CD4-positive, alpha-beta T cell (primary cell): ENCODE measurements at places on chromosomes 5 and 9. TPM values are rescaled to one million over a fixed set of nuclear protein-coding genes. Genes with fewer than 3 reads are reported as not detected.
A peak's percentile ranks its signal among the peaks of the same experiment; 100 is the strongest.

CDO1 gene
- total RNA-seq = 0.19 TPM

GRCh38 chr5:104914536-104915070 lies 1352.0 kb upstream of the NUDT12 start:
- DNase-seq = no peak

ENHO gene
- total RNA-seq = 0.45 TPM

GRCh38 chr5:78268356-78268755 lies 26.1 kb downstream of the AP3B1 start:
- no peak for DNase-seq

DNA sequence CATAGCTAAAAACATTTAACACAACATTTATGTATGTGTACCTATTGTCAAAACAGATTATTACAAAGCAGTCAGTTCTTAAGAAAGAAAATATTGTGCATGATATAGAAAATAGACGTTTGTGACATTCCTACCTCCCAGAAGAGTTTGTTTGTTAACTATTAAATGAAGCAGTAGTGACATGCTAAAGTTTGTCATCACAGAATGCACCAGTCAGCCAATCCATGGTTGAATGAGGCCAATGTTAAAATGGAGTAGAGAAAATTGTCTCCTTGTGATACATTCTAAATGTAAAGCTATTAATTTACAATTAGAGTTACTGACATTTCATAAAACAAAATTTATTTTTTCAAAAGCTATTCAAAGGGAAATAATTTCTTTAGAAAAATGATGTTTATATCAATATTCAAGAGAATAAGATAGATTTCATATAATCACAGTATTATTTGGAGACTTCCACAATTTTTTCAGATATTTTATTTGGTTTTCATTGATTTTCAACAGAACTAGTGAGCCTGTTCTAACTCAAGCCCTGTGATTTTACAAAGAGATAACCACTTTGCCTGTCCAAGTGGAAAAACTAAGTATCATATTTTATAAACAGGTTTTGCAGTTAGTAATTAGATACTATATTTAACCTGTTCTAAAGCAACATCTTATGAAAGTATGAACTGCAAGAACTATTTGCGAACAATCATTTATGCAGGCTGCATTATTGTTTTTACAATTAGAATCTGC lies 176.8 kb downstream of the ISL1 start:
- no peak for DNase-seq

DNA sequence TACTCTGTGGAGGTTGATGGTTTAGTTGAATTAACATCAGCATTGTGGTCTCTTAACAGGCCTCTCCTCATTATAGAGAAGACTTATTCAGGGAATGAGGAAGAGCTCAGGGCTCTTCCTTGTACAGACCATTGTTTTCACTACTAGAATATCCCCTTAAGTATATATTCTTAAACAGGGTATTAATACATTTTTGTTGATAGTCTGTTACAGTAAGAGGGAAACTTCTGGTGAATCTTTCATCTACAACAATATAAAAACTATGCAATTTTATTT lies 330.7 kb downstream of the ADGRV1 start:
- no peak for DNase-seq

CHSY3 gene
- not detected for total RNA-seq

DNA sequence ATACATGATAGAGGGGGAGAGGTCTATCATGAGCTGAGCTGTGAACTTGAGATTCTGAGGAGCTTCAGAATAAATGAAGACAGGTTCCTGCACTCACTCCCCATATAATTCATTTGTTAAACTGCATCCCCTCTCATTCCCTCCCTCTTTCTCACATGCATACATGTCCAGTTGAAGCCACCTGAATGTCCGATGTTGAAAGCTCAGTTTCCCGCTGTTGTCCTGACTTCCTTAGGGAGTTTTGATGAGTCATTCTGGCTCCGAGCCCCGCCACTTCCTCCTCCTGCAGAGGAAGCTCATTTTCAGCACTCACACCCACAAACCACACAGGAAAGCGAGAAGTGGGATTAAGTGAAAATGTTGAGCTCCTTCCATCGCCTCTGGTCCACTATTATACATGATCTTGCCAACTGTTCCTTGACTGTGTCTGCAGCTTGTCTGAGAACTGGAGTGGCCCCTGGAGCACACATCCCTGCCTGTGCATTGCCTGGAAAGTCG lies 121.2 kb downstream of the CEMIP2 start:
- DNase-seq = peak; percentile 1

GRCh38 chr9:124443625-124444024 lies 6.6 kb upstream of the ADGRD2 start:
- no peak for DNase-seq

CORO2A gene
- total RNA-seq = 8.5 TPM

DNA sequence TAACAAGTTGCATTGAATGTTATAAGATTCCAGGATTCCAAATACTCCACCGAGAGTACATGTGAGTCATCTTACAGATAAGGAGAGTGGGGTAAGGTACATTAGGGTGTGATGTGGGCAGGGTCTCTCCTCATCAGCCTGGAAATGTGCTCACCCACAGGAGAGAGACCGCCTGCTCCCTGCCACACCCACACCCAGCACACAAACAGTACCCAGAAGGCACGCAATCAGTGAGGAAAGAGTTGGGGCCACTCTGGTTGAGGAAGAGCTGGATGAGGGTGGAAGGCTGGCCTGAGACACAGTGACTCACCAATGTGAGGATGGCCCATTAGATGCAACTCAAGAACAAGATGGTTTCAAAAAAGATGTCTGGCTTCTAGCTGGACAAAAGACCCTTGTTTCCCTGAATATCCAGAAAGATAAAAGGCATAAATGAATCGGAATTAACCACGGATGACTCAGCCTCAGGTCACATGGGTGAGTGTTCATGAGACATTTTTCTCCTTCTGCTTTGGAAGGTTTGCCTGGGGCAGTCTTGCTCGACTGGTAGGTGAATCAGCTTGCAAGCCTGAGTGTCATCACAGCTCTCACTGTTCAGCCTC lies 51.1 kb upstream of the LHFPL2 start:
- DNase-seq = no peak

DNA sequence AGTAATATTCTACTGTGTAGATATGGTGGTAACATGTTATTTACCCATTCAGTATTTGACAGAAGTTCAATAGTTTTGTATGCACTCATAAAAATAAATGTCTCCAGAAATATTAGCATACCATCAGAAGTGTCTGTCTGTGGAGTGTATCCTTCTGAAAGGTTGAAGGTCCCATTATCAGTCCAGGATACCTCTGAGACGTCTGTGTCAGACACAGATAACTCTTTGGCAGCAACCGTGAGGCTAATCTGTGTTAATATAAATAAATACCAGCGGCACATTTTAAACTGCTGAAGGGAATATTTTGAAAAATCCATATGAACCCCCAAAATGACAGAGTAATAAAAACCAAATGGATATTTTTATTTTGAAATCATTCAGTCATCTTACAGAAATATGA lies 11.9 kb upstream of the ZNF622 start:
- DNase-seq = no peak

MTAP gene
- 17.8 TPM for total RNA-seq

- no peak for DNase-seq
These were observed 9.6 kb downstream of the ZNF608 start for GRCh38 chr5:124736805-124737188.

DNA sequence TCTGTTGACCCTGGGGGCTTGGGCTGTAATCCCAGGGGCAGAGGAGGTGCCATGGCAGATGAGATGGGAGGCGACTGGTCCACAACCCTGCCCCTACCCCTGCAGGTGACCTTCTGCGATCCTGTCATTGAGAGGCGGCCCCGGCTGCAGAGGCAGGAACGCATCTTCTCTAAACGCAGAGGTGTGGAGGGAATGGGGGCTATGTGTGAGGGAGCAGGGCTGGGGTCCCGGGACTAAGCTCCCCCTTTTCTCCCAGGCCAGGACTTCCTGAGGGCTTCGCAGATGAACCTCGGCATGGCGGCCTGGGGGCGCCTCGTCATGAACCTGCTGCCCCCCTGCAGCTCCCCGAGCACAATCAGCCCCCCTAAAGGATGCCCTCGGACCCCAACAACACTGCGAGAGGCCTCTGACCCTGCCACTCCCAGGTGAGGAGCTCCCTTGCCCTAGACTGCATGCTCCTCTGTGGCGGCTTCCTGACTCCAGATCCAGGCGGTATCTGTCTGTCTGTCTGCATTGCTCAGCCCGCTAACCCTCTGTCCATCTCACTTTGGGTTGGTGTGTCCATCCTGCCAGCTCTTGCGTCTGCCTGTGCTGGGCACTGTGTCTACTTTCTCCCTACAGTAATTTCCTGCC lies 9.9 kb downstream of the ZDHHC12 start:
- no peak for DNase-seq

IL13 gene
- not detected for total RNA-seq

GRCh38 chr5:110333384-110333783 lies 393.1 kb downstream of the TMEM232 start:
- DNase-seq = no peak

DNA sequence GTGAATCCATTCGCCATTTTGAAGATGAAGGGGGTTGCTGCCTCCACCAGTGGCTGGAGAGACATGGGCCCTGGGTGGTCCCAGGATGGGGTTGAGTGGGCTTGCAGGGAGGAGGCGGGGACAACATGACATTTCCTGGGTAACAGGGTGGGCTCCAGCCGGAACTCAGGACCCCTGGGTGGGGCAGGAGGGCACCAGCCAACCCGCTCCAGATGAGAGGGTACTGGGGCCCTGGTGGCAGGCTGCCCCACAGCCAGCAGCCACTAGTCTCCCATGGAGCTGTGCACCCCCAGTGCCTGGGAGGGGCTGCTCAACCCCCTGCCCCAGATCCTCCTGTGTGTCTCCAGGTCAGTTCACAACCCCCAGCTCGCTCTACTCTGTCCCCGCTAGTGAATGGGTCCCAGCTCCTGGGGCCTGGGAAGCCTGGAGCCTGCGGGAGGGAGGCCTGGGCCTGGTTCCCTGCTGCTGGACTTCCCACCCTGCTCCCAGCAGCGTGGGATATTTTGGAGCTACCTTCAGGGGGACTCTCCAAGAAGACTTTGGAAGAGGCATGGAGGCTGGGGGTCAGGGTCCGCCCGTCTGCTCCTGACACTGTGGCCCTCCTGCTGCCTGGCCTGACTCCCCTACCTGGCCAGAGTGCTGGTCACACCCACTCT lies 55.9 kb downstream of the AHRR start:
- no peak for DNase-seq
